ENCODE measurements at places on chromosomes 2 and 18. TPM values are rescaled to one million over a fixed set of nuclear protein-coding genes. Genes with fewer than 3 reads are reported as not detected.

GRCh38 chr2:198144660-198145059 lies 340.3 kb downstream of the PLCL1 start:
- DNase-seq = no peak

GRCh38 chr2:2164326-2164917 lies 166.7 kb downstream of the MYT1L start:
- DNase-seq = no peak

GRCh38 chr2:156586621-156587020 lies 150.4 kb downstream of the GPD2 start:
- no peak for DNase-seq

GRCh38 chr2:106833256-106833655 lies 52.7 kb downstream of the ST6GAL2 start:
- no peak for DNase-seq

DNA sequence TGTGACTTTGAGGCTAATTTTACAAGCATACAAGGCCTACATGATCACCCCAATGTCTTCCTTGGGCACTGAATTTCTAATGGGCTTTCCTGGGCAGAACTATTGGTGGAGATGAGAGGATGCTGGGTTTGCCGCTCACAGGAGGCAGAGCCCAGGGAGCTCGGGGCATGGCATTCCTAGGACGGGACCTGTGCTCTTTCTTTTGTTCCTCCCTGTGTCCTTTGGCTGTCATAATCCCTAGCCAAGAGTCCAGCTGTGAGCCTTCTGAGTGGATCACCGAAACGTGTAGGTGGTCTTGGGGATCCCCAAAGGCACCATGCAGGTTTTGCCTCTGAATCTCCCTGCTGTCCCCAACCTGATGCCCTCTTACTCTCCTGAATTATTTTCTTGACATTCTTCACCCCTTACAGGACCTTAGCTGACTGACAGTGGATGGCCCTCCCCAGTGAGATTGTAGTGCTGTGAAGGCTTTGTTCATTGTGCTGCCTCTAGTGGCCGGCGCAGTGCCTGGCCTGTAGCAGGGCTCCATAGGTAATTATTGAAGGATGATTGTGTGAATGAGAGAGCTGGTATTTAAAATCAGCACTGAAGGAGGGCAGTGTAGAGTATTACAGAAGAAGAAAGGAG lies 221.9 kb downstream of the ZNF407 start:
- DNase-seq = no peak

The SULT1C4 gene
- 8.8 TPM for total RNA-seq

- no peak for DNase-seq
Measured at GRCh38 chr18:41646915-41647620, 308.0 kb upstream of the PIK3C3 start.

The ANKRD36B gene
- 53.0 TPM for total RNA-seq

DNA sequence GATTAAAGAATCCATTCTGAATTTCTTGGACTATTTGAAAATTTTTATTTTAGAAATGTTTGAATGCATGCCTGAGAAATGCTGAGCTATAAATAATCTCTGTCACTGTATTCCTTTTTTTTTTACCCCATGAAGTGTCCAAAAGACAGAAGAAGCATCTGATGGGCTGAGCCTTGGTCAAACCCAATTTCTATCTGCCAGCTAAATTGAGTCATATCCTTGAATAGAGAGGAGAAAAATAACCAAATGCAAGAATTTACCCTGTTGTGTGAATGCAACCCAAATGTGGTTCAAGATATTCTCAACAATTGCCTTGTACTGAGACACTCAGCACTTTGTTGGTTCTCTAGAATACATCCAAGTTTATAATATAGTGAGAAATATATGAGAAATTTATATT lies 223.5 kb downstream of the UBE2E3 start:
- no peak for DNase-seq

The CRYGD gene
- total RNA-seq = not detected

DNA sequence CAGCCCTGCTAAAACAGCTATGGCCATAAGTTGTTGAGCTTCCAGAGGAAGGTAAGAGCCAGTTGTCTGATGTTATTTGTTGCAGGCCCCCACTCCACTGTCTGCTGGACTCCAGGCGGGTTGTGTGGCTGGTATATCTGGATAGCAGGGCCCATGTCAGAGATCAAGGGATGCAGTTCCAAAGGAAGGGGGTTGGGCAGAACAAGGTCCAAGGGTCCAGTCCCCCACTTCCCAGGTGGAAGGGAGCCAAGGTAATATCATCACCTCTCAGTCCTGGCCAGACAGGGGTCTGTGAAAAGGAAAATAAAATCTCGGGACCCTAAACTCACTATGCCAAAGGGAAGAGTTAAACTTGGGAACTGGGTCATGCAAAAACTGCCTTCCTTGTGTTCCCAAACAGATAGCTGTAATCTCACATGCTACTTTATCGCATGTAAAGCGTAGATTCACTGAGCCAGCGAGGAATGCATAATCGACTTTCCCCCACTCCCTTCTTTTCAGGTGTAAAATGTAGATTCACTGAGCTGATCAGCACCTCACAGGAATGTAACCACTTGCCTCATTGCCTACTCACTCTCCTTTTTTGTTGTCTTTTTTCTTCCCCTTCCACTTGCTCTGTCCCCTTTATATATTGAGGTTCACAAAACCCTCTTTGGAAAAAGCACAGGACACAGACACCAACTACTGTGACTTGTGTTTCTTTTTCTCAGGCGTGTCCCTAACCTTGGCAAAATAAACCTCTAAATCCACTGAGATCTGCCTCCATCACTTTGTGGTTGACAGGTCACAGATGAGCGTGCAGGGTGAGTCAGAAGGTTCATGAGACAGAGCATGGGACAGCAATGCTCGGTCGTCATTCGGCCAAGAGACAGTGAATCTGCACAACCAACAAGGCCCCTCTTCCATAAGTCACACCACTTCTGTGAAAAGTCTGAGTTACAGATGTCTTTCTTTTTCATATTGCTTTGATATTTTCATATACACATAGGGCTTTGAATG lies 255.3 kb upstream of the SIX2 start:
- DNase-seq = peak; percentile 44

DNA sequence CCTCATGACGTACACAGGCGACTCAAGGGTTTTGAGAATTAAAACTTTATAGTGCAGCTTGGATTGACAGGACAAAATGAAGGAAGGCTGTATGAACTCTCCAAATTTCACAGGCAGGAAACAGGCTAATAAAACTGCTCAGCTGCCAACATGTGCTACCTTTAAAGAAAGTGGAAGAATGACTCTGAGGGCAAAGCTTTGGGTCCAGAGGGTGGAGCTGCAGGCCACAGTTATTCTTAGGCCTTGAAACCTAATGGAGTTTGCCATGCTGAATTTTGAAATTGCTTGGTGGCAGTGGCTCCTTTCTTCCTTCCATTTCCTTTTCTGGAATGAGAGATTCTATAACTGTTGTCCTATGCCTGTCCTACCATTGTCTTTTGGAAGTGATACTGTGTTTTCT lies 34.8 kb downstream of the HAT1 start:
- no peak for DNase-seq

The SMARCAL1 gene
- 36.1 TPM for total RNA-seq

The IL1R1 gene
- 79.6 TPM for total RNA-seq

DNA sequence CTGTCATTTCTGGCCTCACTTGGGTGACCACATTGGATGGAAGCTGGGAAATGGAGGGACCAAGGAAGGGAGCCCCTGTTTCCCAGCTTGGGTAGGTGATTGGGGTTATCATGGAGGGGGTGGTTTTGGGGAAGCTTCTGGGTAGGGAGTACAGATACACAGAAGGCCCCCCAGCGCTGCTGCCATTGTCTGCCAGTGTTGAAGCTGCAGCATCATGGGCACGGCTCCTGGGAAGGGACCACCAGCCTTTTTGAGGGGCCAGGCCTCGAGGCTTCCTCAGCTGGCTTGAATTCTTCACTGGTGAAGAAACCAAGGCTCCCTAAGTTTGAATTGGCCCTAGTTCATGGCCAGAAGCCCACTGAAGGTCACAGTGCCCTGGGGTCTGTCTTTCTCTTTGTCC lies 25.2 kb downstream of the SH3RF3 start:
- no peak for DNase-seq

DNA sequence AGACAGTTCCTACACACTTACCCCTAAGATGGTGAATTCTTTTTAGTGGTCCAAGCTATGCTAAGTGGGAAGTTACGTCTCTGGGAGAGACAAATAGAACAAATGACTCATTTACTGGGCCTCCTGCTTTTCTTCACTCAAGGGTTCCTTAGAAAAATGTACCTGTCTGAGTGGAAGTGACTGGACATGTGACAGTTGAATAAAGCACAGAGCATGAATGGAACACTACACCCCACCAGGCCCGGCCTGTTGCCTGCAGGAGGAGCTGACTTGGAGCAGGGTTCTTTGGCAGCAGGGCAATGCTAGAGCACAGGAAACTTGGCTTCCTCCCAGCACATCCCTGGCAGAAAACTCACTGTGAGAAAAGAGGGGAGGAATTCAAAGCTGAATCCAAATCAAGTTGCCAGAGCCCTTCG lies 451.0 kb upstream of the SETBP1 start:
- DNase-seq = no peak

- DNase-seq = peak; percentile 32
Measured at GRCh38 chr2:29612568-29612967, 308.8 kb downstream of the ALK start.

The CCDC74B gene
- 10.3 TPM for total RNA-seq

DNA sequence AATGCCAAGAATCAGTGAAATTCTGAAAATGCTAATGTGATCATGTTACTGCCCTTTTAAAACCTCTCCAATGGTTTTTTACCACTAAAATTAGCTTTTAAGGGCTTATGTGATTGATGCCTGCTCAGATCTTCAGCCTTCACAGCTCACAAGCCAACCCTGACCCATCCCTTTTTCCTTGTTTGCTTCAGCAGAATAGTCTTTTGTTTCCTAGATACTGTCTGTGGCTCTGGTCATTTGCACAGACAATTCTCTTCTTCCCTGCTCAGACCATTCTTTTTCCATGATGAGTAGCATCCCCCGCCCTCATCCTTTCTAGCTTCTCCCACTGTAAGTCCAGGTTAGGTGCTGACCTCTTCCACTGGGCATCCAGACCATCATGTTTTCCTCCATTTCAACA lies 164.9 kb upstream of the NT5C1B start:
- DNase-seq = no peak

- no peak for DNase-seq
Measured at GRCh38 chr2:27887830-27888229, 2.4 kb downstream of the RBKS start.

DNA sequence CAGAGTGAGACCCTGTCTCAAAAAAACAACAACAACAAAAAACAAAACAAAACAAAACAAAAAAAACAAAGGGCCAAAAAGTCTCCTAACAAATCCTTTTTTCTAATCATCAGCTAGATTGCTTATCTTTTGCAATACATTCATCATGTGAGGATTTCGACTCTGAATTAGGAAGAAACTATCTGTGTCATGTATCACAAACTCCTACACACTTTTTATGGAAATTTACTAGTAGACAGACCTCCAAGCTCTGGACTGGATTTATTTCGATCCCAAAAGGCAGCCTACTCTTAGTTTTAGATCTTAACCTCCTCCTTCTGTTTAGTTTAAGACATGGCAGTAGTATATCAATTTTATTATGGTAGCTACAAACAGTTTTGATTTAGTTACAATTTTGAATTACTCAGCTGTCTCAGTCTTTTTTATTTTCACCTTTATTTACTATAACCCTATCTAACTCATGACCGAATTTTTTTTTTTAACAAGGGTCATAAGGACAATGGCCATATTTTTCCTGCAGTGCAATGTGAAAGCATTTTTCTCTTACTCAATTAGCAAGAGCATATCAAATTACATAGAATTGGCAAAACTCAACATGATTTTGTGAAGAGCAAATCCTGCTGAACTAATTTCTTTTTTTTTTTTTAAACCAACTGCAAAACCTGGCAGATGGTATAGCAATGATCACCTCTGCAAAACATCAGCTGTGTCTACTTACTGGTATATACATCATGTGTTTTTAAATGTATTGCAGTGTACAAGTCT lies 10.7 kb upstream of the CCDC88A start:
- no peak for DNase-seq

- no peak for DNase-seq
Measured at GRCh38 chr2:138777996-138778395, 2.2 kb downstream of the NXPH2 start.

GRCh38 chr2:63950414-63950813 lies 68.8 kb downstream of the VPS54 start:
- no peak for DNase-seq

- DNase-seq = no peak
Measured at GRCh38 chr2:61478086-61478485, 7.2 kb upstream of the USP34 start.

GRCh38 chr2:216989340-216990129 lies 129.7 kb upstream of the TNP1 start:
- DNase-seq = no peak

The ALPP gene
- total RNA-seq = not detected

GRCh38 chr2:73822276-73822675 lies 6.5 kb upstream of the STAMBP start:
- no peak for DNase-seq
